SK-N-MC (cell line): ENCODE measurements at places on chromosomes 7 and 10.

- DNase-seq = no peak
These were observed 271.7 kb downstream of the TWIST1 start for GRCh38 chr7:18845700-18846099.

GRCh38 chr7:137657476-137658189 is 189.1 kb downstream of the DGKI start:
- DNase-seq = no peak

GRCh38 chr7:108270385-108271015 is 140.3 kb upstream of the LAMB4 start:
- DNase-seq = no peak

DNA sequence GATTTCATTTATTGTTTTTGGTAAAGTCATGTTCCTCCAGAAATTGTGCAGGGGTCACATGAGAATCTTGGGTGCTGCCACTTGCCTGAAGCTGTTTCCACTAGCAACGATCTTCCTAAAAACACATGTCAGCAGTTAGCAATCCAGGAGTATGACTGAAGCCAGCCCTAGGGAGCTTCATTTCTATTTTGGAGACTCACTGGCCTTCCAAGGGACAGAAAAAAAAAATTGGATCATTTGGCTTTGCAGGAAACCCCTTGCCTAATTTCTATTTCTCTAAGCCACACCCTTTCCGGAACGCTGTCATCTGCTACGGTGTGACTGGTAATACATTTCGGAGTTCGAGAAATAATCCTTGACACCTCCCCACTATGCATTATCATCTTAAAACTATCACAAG is 204.7 kb downstream of the TAX1BP1 start:
- no peak for DNase-seq

DNA sequence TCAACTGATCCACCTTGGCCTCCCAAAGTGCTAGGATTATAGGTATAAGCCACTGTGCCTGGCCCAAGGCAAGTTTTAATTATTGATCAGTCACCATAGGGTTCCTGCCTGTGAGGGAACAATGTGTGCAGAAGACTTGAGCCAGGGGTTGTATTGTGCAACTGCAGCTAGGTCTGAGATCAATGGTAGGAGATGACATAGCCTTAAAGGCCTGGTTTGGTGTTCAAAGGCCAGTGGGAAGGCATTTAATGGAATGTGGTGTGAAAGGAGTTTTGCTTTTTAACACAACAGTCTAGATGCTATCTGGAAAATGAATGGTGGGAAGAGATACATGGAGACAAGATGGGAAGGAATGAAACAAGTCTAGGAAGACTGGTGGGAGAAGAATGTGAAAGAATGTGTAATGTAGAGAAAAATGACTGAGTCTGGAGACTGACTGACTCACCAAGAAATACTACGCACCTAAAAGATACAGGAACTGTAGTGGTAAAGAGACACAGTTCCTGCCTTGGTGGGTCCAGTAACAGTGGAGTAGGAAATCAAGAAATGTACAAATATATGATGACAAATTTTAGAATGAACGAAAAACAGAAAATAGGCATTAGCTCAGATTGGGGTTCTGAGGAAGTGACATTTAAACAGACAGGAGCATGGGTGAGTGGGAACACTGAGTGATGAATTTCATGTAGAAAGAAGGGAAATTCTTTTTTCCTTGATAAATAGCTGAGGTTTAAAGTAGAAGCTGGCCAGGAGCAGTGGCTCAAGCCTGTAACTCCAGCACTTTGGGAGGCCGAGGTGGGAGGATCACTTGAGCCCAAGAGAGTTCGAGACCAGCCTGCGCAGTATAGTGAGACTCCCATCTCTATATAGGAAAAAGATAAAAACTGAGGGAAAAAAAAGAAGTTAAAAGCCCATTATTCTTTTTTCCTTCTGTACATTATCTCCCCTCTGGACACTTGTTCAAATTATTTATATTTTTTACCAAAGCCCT is 9.4 kb downstream of the HNRNPF start:
- no peak for DNase-seq

DNA sequence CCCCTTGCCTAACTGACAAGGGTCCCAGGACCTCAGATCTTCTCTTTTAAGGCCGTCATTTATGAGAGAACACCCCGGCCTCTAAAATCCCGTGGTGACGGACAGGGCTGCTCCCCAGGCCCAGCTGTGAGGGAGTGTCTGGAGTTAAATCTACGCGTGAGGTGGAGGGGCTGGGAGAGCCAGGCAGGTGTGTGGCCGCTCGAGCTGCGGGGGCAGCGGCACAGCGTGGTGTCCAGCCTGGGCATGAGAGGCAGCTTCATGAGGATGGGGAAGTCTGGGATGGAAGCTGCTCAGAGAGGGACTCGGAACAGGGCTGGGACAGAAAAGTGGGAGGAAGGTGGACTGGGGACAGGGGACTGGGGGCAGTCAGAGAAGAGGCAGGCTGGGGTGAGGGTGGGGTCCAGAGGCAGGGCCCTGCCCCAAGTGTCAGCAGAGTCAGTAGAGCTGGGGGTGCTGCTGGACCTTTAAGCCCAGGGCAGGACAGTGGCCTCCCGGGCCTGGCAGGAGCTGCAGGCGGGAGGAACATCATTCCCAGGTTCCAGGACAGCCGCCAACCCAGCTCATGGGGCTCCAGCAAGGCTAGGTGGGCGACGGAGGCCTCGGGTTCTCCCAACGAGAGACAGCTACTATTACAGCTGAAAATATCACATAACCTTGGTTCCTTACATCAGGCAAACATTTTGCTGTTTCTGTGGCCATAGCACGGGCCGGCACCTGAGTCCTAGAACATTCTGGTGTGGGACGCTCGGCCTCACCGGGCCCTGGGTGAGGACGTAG is 55.2 kb downstream of the JAKMIP3 start:
- no peak for DNase-seq

GRCh38 chr10:127227027-127227426 is 30.6 kb upstream of the INSYN2A start:
- no peak for DNase-seq

DNA sequence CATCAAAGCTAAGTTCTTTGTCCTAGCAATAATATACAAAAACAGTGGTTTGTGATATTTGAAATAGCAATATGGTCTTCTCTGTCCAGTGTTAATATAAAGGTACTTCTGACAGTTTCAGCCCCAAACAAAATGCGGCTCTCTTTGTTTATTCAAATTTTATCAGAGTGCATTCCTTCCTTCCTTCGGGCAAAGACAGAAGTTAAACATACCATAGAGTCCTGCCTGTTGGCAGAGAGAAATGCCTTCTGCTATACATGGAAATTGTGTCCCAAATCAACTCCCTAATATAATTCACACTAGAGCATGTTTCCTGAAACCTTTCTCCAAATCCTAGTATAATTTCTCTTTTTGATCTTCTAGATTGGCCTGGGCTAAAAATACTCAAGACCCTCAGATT is 21.2 kb upstream of the ATE1 start:
- DNase-seq = no peak

GRCh38 chr7:149414745-149415390 is 46.0 kb downstream of the ZNF777 start:
- no peak for DNase-seq

DNA sequence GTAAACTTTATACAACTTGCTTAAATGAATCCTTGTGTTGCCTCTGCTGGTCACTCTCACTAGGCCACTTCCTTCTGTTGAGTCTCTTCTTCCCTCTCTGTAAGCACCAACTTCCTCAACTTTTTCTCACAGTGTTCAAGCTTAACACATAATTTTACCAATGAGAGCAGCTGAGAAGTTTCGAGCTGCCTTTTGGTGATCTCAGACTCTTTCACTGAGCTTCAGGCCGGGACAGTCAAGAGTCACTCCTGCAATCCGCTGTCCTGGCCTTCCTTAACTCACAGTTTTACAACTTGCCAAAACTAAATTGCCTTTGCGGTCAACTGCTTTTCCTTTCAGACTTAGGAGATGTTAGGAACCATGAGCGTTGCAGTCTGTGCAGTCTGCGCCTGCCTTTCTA is 47.4 kb downstream of the PRPF18 start:
- no peak for DNase-seq

GRCh38 chr7:42344198-42344755 is 107.3 kb upstream of the GLI3 start:
- DNase-seq = no peak

DNA sequence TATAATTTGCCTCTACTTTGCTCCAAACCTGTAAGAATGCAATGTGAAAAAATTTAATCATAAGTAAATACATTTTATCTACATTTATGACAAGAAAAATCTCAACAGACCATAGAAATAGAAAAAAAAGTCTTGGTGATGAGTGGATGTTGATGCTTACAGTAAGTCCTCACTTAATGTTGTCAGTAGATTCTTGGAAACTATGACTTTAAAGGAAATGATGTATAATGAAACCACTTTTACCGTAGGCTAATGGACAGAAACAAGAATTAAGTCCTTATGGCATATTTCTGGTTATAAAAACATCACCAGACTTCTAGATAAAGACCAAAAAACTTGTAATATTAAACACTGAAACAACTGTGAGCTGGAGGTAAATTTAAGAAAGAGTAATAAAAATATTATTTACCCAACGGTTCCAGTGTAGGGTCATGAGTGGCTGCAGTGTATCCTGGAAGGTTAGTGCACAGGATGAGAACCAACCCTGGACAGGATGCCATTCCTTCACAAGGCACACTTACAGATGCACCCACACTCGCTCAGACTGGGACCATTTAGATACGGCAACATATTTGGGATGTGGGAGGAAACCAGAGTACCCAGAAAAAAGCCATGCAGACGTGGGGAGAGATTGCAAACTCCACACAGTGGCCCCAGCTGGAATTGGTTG is 76.3 kb downstream of the GLCCI1 start:
- DNase-seq = no peak

DNA sequence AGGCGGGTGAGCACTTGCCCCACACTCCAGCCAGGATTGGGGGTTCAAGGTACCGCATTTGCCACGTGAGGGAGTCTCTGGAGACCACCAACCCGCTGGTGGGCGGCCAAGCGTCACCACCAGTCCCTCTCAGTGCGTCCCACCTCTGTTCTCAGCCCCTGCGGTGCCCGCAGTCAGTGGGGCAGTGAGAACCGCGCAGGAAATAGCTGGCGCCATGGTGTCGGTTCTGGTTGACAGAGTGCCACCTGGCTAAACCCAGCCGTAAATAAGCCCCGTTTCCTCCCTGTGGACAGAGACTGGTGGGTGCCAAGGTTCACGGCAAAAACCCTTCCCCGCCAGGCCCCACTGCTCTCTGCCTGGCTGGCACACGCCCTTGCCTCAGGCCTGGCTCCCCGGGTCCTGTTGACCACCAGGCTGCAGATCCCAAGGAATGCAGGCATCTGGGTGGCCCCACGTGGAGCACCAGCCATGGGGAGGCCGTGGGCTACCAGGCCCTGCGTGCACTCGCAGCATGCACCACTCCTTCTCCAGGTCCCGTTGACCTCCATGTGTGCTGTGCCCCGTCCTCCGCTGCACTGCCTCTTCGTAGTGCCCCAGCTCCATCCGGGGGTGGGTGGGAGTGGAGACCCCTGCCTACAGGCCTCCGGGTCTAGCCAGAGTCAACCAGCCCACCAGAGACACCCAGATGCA is 140.0 kb downstream of the LHPP start:
- DNase-seq = no peak

GRCh38 chr10:122387572-122387971 is 13.1 kb downstream of the PLEKHA1 start:
- DNase-seq = no peak

GRCh38 chr10:126839094-126839761 is 66.0 kb upstream of the DOCK1 start:
- no peak for DNase-seq

- no peak for DNase-seq
These were observed 19.7 kb downstream of the SKIDA1 start for GRCh38 chr10:21505711-21506278.
